Stimulated activated CD8-positive, alpha-beta memory T cell treated with anti-CD3 and anti-CD28 coated beads, Interleukin-7, amount 100 ng/mL, for 1 hour (primary cell): ENCODE measurements at places on chromosomes 7 and 10.

- no peak for DNase-seq
Observed at GRCh38 chr10:97207131-97207530, 21.4 kb upstream of the SLIT1 start.

DNA sequence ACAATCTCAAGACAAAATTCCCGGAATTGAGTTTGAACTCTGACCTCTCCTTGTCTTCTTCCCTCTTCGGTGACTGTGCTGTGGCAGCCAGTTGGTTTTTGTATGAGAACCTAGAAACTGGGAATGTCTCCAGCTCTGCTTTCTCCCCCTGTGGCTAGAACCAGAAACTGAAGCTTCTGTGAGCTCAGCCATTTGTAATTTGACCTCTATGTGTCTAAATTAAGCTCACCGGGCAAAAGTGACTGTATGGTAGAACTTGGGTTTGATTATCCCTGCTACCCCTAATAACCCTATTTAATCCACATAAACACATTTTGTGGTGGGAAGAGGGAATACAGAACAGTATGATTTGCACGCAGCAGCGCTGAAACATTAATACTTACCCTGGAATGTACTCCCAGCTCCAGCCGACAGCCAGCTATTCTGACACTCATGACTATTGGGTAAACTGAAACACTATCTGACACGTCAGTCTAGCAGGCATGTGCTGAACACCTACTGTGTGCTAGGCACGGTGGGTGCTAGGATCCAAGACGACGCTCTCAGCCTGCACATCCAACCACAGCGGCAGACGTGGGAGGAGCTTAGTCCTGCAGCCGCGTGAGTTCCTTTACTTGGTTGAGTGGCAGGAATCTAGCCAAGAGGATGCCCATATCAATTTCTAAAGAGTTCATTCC, 324.8 kb downstream of the SFMBT2 start:
- DNase-seq, result no peak

- DNase-seq, result no peak
Observed at GRCh38 chr7:32871624-32872371, 19.8 kb downstream of the KBTBD2 start.

- no peak for DNase-seq
Observed at GRCh38 chr10:133275684-133276092, 980 bp downstream of the ADAM8 start.

DNA sequence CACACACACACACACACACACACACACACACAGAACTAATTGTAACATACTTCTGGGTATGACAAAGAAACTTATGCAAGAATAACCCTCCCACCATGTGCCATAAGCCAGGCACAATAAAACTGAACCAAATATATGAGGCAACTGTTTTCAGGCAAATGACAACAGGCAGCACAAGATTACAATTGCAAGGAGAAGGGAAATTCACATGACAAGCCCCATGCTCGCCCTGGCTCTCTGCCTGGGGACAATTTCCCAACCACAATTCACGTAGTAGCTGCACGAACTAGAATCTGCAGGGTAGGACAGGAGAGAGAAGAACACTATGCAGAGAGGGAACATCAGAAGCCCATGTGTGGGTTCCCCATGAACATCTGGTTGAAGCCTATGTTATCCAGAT, 143.3 kb downstream of the CALN1 start:
- DNase-seq, result no peak

GRCh38 chr10:88154596-88155250, 291.3 kb downstream of the PTEN start:
- no peak for DNase-seq

GRCh38 chr7:154903083-154903731, 99.7 kb downstream of the PAXIP1 start:
- DNase-seq, result no peak

DNA sequence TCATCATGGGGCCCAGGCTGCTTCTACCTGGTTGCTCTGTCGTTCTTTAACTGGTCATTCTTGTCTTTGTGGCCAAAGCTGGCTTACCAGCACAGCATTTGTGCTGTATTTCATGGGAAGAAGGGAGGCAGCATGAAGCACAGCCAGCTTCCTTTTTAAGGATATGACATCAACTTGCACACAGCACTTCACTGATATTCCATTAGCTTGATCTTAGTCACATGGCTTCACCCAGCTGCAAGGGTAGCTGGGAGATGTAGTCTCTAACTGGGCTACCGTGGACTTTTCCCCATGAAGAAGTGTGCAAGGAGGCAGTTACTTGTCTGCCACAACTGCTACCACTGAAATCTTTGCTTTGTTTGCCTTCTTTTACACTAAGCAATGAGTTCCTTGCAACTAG, 525.2 kb downstream of the LRMDA start:
- DNase-seq, result no peak

DNA sequence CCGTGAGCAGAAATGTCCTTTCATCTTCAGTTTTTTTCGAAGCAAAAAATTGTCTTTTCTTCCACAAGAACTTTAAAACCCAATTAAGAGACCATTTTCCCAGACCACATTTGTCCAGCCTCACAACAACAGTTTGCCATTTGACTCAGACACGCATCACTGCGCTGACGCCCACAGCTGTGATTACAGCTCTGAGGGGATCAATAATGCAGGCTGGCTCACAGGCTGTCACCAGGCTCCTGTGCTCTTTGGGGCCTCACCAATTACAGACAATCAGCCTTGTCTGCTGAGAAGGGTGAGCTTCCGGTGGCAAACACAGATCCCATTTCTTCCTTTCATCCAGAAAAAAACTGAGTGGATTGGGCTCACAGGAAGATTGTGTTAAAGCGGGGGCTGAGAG, 33.3 kb downstream of the DDC start:
- DNase-seq, result no peak
